Epithelial cell of esophagus (primary cell): ENCODE measurements at places on chromosomes 2 and 18.

DNA sequence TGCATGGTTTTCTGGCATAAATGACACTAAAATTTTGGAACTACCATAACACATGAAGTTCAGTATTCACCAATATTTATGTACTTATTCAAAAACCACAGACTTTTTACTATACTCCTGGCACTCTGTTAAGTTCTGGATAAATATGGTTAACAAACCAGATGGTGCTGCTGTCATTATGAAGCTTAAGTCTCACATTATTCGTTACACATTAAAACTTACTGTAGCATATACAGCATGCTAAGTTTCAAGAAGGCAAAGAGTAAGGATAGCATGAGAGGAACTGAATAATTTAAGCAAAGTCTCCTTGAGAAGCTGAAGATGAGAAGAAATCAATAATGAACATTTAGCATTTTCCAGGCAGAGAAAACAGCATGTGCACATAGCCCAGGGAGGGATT, 929.5 kb downstream of the NRXN1 start:
- DNase-seq = no peak

- DNase-seq = no peak
Measured at GRCh38 chr2:240996161-240996833, 2.1 kb upstream of the SNED1 start.

GRCh38 chr18:62521593-62521992, 1.2 kb upstream of the ZCCHC2 start:
- no peak for DNase-seq

DNA sequence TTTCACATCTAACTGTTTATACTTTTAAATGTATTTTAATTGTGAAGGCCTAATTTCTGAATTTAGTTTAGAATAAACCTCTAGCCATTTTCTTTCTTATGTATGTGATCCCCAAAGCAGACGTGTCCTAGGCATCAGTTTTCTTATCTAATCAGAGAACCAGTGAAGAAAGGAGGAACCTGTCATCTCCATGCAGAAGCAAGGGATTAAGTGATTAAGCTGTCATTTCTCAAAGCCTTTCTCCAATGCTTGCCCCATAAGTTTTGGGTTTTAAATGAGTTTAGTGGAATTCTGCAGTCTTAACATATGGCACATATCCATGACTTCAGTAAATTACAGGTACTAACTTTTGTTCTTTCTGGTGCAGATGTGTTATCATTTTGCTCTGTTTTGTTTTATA, 190.4 kb downstream of the PLCL1 start:
- no peak for DNase-seq

- peak; percentile 99 for DNase-seq
Measured at GRCh38 chr2:88600038-88600465, 27.2 kb downstream of the EIF2AK3 start.

GRCh38 chr18:421247-422155, 79.0 kb downstream of the COLEC12 start:
- DNase-seq = no peak

- DNase-seq = no peak
Measured at GRCh38 chr2:55903727-55904126, 19.9 kb downstream of the EFEMP1 start.

DNA sequence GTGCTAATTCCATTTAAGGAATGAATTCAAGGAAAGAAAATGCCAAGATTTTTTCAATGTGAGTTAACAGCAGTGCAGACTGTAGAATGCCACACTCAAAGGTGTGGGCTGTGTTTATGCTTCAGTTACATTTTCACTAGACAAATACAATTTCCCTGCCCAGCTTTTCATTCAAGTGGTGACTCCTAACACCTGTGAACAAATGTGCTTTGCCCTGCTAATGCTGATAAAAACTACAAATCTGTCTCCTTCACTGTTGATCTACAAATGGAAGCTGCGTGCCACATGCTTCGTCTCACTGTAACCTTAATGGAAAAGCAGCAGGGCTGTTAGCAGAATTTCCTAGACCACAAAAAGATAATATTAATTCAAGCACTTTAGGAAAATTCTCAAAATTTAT, 19.8 kb upstream of the TCF4 start:
- no peak for DNase-seq

DNA sequence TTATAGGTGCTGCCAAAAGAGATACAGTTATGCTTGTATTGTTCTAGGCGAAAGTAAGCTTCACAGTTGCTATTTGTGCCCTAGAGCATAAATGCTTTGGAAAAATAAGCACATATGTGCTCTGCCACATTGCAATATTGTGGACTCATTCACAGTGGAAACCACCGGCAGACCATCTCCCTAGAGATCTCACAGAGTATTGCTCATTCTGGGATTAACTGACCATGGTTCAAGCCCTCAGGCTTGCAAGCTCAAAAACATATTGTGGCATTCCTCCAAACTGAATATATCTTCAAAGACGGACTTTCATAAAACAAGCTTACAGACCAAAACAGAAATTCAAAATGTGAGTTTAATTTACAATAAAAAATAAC, 158.2 kb upstream of the CCDC150 start:
- peak; percentile 35 for DNase-seq

DNA sequence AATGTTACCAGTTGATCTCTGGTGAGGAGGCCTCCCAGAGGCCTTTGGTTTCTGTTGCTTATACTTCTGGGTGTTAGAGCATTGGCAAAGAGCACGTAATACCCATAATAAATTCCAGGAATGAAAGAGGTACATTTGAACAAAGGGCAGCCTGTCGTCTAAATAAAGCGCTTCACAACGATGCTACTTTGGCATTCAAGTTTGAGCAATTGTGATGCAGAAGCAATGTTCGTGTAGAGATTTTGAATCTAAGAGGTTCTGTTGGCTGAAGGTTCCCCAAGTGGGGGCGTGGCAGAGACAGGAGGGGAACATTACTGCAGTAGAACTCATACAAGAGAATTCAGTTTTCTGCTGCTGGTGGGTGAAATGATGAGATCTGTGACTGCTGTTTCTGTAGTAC, 27.8 kb downstream of the ZNF532 start:
- DNase-seq = peak; percentile 7

DNA sequence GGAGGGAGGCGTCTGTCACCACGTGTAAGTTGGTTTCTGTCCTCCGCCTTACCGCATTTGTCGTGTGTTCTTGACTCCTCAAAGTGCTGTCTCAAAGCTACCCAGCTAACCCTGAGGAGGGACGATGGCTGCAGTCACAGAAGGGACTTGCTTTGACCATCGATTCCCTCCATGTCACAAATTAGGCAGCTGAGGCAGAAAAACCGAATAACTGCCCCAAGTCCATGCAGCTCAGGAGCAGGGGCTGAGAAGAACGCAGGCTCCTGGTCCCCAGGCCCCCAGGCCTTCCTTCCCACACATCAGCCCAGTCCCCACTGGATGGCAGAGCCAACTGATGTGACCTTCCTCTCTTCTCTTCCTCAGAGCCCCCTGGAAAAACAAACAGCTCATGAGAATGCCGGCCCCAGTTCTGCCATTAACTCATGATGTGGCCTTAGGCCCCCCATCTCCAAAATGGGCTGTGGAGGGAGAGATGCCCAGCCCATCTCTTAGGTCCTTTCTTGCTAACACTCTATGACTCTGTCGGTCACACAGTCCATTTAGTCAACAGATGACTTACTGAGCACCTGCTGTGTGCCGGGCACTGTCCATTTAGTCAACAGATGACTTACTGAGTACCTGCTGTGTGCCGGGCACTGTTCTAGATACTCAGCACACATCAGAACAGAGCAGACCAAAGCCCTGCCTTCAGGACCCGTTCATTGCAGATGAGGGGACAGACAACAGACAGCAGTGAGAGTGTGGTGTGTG, 19.6 kb downstream of the MTERF4 start:
- DNase-seq = no peak

DNA sequence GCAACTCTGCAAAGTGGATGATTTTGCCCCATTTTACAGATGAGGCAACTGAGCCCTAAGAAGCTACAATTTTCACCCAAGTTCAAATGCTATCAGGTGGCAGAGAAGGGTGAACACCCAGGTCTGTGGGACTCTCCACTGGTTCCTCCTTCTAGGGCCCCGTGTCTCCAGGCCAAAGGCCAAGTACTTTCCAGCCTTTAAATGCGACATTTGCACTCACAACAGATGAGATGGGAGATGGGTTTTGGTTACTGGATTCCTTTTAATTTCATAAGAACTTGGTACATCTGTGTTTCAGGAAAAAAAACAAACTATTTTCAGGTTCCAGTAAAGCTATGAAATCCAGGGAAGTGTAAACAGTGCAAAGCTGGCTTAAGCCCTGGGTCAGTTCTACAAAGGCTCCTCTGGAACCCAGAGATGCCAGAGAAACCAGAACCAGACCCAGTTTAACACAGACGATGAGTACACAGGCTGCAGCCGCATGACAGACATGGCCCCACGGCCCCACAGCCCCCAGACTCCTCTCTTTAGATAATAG, 361.7 kb downstream of the ANAPC1 start:
- no peak for DNase-seq

DNA sequence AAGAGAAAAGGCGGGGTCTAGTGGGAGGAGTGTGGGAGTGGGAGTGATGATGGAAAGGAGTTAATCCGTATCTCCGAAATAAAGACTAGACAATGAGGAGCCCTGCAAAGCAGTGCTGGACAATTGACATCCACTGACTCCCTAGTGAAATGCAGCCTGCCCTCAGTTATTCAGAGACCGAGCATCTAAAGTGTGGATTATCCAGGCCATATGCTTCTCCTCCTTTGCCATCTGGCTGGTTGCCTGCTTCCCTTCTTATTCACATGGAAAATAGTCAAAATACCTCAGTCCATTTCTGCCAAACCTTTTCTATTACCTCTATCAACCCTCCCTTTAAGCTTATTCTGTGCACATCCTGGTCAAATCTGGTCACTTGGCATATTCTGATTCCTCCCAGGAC, 288.8 kb upstream of the SIX3 start:
- no peak for DNase-seq

DNA sequence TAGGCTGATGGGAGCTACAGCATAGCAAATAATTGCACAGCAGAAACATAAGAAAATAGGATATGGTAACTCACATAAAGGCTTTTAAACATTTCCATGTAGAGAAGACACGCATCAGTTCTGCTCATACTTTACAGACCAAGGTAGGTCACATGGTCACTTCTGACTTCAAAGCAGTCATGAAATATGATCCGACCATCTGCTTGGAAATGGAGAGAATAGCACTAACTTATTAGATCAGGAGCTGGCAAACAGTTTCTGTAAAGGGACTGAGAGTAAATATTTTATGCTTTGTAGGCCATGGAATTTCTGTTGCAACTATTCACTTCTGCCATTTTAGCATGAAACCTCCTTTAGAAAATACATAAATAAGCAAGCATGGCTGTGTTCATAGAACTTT, 936.6 kb upstream of the FANCL start:
- DNase-seq = no peak

- no peak for DNase-seq
Measured at GRCh38 chr2:224545884-224546644, 39.1 kb downstream of the CUL3 start.

GRCh38 chr2:136057023-136057801, 60.7 kb downstream of the CXCR4 start:
- no peak for DNase-seq

DNA sequence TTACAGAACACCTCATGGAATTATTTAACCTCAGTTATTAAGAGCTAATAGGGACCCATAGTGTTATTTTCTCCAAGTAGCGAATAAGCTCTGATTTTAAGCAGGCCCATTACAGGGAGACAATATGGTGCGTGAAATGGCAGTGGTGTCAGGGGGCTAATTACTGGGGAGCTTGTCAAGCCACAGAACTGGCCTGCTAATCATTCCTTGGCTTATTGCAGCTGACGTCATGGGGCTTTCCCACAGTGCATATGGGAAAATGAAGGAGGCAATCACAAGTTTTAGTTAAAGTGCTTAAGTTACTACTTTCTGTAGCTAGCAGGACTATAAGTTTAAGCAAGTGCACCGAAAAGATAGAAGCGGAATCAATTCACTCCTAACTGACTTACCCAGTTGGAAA, 262.5 kb downstream of the TGIF1 start:
- DNase-seq = no peak

GRCh38 chr18:52313213-52313612, 26.8 kb upstream of the DCC start:
- peak; percentile 64 for DNase-seq

DNA sequence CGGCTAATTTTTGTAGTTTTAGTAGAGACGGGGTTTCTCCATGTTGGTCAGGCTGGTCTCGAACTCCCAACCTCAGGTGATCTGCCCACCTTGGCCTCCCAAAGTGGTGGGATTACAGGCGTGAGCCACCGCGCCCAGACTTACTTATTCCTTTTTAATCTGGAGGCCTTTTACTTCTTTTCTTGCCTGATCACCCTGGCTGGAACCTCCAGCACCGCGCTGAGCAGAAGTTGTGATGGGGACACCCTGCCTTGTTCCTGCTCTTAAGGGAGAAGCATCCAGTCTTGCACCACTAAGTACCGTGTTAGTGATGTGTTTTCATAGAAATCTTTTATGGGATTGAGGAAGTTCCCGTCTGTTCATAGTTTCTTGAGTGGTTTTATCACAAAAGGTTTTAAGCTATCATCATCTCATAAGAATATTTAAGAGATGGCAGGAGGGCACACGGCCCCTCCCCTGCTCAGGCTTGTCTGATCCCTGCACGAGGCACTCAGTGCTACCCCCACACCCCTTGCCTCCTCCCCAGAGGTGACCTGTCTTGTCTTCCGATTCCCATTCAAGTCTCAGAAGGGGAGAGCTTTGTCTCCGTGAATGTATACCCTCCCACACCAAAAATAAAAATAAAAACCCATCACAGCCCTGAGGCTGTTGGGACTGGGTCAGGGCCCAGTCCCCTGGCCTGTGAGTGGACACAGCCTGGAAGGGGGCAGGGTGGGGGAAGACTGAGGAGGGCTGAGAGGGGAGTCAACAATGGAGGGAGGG, 65.3 kb upstream of the SMAD7 start:
- no peak for DNase-seq

GRCh38 chr2:86570059-86570458, 6.8 kb upstream of the CHMP3 start:
- DNase-seq = peak; percentile 28

GRCh38 chr2:178886006-178886405, 78.8 kb upstream of the TTN start:
- peak; percentile 29 for DNase-seq

DNA sequence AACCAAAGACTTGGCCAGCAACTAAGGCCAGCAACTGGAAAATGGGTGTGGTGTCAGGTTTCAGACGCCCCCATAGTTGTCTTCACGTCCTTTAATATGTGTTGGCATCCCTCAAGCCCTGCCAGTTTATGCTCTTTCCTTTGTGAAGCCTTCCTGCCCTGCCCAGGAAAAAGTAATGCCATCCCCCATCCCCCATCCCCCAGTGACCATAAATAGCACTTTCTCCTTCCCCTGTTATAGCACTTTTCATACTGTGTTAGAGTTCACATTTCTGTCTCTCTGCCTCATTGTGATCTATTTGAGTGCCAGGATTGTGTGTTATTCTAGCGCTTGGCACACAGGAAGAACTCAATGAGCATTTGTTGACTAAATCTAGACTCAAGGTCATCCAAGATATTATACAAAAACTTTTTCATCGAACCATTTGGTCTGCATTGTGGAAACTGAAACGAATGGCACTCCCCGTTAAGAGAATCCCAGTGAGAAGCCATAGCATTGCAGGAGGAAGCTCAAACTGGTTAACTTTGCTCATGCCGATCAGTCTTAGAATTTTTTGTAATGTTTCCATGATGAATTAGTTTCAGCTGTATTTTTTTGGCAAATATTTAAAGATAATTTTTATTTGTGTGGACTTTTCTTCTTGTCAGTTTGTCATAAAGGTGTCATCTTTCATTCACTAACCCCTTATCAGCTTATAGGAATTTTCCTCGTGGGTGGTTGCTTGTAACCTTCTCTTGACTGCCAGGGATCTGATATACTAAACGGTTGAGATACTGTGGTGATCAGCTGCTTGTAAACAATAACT, 15.7 kb downstream of the CRIM1 start:
- no peak for DNase-seq
